Breast epithelium (tissue), 4 donors: ENCODE measurements at places on chromosomes 2 and 18. TPM values are rescaled to one million over a fixed set of nuclear protein-coding genes. Genes with fewer than 3 reads are reported as not detected.

GRCh38 chr2:240911641-240912265, 5.6 kb downstream of the CROCC2 start:
- peaks cover 6% of the 10 kb centered on the region for H3K4me1 ChIP-seq
- H3K27me3 ChIP-seq = no peaks in the 10 kb centered on the region
- no peak for DNase-seq
- no peak overlapping the region for H3K4me3 ChIP-seq

Gene KIF1A
- 0.29 TPM for total RNA-seq

DNA sequence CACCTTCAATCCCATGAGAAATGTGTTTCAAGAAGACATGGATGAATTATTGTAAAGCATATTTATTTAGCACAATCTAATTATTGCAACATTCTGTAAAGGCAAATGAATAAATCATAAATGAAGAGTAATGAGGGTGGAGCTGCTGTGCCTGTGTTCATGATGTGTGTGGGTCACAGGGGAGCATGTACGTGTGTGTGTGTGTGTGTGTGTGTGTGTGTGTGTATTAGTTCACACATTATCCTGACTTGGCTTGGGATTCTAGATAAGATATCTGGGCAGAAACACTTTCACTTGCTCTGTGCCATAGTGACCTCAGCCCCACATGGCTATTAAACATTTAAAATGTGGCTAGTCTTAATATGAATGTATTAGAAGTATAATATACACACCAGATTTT, 361.8 kb downstream of the ALK start:
- DNase-seq = no peak
- no peaks in the 10 kb centered on the region for H3K4me1 ChIP-seq
- no peaks in the 10 kb centered on the region for H3K36me3 ChIP-seq
- no peaks in the 10 kb centered on the region for H3K27me3 ChIP-seq

DNA sequence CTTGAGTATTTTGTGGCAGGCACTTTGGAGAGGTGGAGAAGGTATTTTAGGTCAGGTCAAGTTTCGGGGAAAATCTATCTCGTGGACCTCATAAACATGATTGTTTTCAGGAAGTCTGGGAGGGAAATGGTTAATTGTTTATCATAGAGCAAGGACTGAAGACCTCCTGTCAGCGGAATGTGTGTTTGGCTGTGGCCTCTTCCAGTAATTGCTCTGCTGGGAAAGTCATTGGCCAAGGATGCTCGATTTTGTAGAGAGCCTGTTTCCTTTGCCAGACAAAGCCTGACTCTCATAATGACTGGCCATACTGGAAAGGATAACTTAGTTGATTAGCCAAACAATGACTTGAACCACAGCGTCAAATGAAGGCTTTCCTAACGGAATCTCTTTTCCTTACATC, 30.0 kb downstream of the IL1R2 start:
- H3K27ac ChIP-seq = peak overlapping the region; percentile 74
- H3K4me1 ChIP-seq = no peaks in the 10 kb centered on the region
- H3K27me3 ChIP-seq = no peaks in the 10 kb centered on the region
- no peak overlapping the region for H3K4me3 ChIP-seq
- no peaks in the 10 kb centered on the region for H3K36me3 ChIP-seq

Gene NT5DC4
- not detected for total RNA-seq

Gene NCKAP5
- total RNA-seq = 6.1 TPM

Gene G6PC2
- not detected for total RNA-seq

Gene C2orf81
- 0.64 TPM for total RNA-seq

DNA sequence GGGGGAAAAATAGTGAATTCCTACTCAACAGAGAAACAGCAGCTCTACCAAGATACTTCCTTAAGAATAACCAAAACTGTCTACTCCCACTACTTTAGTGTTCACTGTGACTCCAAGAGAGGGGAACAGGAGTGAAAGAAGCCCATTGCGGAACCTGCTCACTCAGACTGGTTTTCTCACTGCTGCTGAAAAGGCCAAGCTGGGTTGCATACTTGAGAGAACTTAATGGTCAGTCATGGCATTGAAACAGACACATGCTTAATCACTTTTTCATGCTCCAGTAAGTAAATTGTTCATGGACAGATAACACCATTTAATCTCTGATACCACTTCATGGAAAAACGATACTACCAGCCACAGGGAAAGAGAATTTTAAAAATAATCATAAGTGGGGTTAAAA, 35.7 kb upstream of the SLC8A1 start:
- H3K4me1 ChIP-seq = no peaks in the 10 kb centered on the region
- H3K4me3 ChIP-seq = no peak overlapping the region
- H3K27ac ChIP-seq = no peak overlapping the region
- H3K36me3 ChIP-seq = no peaks in the 10 kb centered on the region
- DNase-seq = no peak

GRCh38 chr2:71742953-71743601, 289.7 kb downstream of the DYSF start:
- no peak overlapping the region for H3K4me3 ChIP-seq
- peaks cover 4% of the 10 kb centered on the region for H3K4me1 ChIP-seq
- peak overlapping the region; percentile 44 for H3K27ac ChIP-seq
- H3K36me3 ChIP-seq = no peaks in the 10 kb centered on the region
- no peaks in the 10 kb centered on the region for H3K27me3 ChIP-seq

DNA sequence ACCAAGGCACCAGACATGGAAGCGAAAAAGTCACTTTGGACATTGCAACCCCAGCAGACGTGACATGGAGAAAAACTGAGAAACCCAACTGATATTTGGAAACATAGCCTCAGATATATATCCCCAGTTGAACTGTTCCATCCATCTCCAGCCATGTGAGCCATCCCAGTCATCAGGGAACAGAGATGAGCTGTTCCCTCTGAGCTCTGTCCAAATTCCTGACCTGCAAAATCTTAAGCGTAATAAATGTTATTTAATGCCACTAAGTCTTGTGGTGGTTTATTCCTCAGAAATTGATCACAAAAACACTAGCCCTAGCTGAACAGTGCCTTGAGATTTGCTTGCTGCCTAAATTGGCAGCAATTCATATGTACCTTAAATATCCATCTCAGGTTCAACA, 182.8 kb downstream of the NRP2 start:
- no peaks in the 10 kb centered on the region for H3K4me1 ChIP-seq
- no peak overlapping the region for H3K27ac ChIP-seq
- no peaks in the 10 kb centered on the region for H3K27me3 ChIP-seq
- no peak overlapping the region for H3K4me3 ChIP-seq

DNA sequence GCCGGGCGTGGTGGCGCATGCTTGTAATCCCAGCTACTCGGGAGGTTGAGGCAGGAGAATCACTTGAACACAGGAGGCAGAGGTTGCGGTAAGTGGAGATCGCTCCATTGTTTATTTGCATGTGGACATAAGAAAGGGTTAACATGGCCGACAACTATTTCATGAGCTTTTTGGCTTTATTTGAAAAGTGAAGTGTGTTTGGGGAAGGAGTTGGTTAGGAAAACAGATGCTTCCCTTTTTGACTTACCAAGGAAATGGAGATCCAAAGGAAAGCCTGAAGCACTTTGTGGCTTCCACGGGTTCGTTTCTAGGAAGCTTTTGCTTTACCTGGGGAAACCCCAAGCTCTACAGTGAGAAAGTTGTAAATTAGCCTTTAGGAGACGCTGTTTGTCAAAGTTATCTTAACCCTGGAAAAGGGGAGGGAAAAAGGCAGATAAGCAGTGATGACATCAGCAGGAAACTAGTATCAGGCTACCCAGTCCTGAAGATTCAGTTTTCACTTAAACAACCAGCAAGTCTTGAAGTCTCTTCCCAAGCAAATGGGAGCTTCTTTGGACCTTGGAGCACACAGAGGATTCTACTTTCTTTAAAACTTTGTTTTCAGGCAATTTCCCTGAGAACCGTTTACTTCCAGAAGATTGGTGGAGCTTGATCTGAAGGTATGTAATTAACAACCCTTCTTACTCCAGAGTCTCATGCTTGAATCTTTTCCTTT, at the start of gene CASP10:
Gene CASP10 (plus strand): TSS at position 492 of the 715 bp plus-strand sequence. CDS start 2,637 bp downstream, outside the sequence.
- no peaks in the 10 kb centered on the region for H3K27me3 ChIP-seq
- DNase-seq = no peak
- H3K36me3 ChIP-seq = no peaks in the 10 kb centered on the region
- peak within 1 kb of the TSS; percentile 43 for H3K4me3 ChIP-seq
- H3K27ac ChIP-seq = peak within 1 kb of the TSS; percentile 11

Gene SRSF7
- 116 TPM for total RNA-seq

DNA sequence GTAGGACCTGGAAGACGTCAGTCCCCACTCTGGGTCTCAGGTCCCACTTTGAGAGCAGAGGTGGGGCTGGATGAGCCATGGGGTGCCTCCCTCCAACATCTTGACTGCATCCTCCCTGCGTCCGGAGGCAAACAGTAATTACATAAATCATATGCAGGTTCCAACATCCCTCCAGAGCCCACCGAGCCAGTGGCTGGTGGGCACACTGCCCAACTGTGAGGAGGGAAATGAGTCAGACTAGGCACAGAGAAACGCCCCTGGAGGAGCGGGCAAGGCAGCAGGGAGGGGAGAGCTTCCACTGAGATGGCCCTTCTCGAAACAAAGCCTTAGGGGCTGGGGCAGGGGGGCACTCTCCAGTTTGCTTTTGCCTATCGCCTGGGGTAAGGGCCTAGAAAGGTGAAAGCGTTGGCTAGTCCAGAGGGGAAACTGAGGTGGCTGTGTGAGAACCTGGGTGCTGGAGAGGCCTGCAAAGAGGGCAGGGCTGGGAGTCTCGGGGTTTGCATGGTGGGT, 168.2 kb upstream of the MYCN start:
- no peaks in the 10 kb centered on the region for H3K27me3 ChIP-seq
- H3K4me1 ChIP-seq = no peaks in the 10 kb centered on the region
- H3K4me3 ChIP-seq = no peak overlapping the region
- DNase-seq = no peak
- no peaks in the 10 kb centered on the region for H3K36me3 ChIP-seq

- DNase-seq = no peak
- H3K36me3 ChIP-seq = no peaks in the 10 kb centered on the region
These were observed 33.8 kb downstream of the ZNF519 start for GRCh38 chr18:14098428-14098827.

DNA sequence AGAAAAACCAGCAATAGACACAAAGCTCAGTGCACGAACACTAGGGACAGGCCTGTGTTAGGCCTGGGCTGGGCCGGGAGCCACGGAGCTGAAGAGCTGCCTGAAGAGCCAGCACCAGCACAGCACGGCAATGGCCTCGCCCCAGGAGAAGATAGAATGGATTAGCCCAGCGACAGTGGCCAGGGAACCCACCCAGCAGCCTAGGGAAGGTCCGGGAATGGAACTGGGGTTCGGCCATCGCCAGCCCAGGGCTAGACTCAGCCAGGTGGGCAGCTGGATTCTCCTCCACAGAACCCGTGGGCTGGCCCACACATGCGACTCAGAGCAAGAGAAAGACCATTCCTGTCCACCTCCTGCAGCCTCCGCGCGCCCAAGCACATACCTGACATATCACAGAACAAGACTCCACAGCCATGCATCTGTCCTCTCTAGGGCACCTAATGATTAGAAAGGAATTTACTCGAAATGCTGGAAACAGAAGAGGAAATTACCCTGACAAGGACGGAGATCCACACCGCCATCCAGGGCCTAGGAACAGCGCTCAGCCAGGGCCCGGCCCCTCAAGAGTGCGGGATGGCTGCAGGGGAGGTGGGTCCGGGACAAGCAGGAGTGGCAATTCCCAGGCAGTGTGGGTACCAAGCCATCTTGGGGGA, 82.8 kb downstream of the TMEM18 start:
- H3K4me1 ChIP-seq = no peaks in the 10 kb centered on the region
- no peak for DNase-seq
- no peaks in the 10 kb centered on the region for H3K36me3 ChIP-seq
- no peak overlapping the region for H3K27ac ChIP-seq

DNA sequence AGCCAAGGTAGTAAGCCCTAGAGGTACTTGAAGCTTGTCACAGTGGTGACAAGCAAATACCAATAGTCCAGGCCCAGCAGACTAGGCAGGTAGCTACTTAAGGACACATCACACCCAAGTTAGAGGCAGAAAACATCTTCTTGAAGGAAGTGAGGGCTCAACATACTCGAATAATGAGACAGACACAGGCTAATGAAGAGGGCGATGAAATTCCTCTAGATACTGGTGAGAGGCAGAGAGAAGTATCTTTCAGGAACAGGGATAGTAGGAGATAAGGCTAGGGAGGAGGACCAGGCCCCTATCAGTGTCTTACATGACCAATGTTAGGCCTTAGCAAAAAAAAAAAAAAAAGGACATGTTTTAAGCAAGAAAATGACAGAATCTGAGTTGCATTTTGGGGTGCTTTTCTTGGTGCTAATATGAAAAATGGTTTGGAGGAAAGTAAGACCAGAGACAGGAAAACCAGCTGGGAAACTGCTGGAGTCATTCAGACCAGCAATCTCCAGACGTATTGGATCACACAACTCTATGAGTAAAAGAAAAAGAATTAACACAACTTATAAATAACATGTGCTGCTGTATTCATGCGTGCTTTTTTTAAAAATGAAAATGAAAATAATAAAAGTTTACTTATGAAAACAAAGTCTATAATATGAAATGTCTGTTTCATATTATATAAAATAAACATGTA, 37.7 kb downstream of the COBLL1 start:
- no peaks in the 10 kb centered on the region for H3K36me3 ChIP-seq
- H3K4me1 ChIP-seq = no peaks in the 10 kb centered on the region
- H3K4me3 ChIP-seq = no peak overlapping the region
- no peak overlapping the region for H3K27ac ChIP-seq

- no peaks in the 10 kb centered on the region for H3K36me3 ChIP-seq
- no peak for DNase-seq
- no peaks in the 10 kb centered on the region for H3K4me1 ChIP-seq
- H3K27ac ChIP-seq = peak overlapping the region; percentile 35
These were observed 25.7 kb downstream of the TMEM177 start for GRCh38 chr2:119704670-119705120.

Gene ARHGAP15
- 10.7 TPM for total RNA-seq
